ENCODE measurements at places on chromosomes 5 and 9.

- no peak for DNase-seq
Observed at GRCh38 chr5:180299526-180299925, 7.6 kb upstream of the MAPK9 start.

DNA sequence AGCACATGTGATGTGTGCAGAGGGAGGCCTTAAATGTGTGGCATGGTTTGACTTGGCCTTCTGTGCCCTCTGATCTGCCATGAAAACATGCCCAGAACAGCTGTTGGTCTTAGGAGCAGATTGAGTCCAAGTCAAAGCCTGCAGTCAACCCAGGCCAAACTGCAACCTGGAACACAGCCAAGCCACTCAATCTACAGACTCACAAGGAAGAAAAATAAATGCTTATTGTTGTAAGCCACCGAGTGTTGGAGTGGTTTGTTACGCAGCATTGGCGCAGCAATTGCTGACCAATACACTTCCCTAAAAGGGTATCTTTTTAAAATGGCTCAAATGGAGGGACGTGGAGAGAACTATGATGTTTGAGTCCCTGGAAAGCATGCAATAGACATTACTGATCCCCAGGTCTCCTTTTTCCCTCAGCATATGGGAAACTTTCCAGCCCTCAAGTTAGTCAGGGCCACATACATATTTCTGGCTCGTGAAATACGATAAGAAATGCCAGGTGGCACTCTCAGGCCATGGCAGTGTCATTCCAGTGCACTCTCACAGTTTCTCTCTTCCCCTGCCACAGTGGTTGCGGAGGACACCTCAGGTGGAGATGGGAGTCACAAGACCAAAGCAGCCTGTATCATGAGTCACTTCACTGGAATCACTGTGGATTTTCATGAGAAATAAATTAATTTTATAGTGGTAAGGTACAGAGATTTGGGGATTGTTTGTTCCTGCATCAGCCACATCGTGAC lies 168.0 kb upstream of the ZNF618 start:
- DNase-seq, result no peak

- DNase-seq, result peak; percentile 35
Observed at GRCh38 chr5:126044111-126044668, 379.0 kb upstream of the GRAMD2B start.

DNA sequence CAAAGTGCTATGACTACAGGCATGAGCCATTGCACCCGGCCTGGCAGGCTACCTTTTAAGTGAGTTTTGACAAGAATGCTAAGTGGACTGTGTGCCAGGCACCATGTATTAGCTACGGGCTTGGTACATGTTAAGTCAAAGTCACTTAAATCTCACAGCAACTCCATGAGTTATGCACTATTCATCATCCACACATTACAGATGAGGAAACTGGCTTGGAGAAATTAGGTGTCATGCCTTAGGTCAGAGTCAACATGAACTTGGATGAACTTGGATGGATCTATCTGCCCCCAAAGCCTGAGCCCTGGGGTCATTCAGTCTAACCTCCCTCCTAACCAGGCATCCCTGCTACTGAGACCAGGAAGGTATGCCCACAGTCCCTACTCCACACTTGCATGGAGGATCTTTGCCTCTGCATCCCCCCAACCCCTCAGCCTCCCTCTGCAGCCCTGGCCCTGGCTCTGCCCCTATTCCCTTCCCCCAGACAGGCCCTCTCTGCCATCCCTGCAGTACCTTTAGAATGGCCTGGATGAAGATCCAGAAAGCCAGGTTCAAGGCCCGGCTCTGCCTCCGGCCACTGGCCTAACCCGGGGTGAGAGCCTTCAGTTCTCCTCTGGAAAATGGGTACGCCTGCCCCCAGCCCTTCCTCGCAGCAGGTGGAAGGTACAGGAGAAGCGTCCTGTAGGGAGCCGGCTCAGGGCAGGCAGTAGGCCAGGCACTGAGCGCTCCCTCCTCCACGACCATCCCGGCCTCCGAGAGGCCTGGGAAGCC lies 685 bp upstream of the ADGRD2 start:
- DNase-seq, result no peak

DNA sequence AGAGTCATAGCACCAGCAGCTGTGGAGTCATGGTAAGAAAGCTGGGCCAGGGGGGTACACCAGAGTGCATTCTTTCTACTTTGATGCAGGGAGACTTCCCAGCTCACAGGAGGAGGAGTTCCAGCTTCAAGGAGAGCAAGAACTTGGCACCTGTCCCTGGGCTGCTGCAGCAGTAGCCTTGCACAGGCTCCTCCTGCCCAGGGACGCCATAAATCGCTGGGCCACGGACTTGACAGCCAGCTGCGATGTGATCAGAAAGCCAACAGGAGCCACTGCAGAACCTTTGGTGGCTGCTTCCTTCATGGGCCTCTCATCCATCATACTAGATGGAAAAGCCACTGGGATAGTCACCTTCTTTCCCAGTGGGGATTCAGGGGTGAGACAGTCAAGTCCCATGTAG lies 234.7 kb downstream of the NMUR2 start:
- DNase-seq, result no peak

- DNase-seq, result peak; percentile 98
Observed at GRCh38 chr9:34139477-34140146, 13.1 kb upstream of the DCAF12 start.

Data from cardiac fibroblast (primary cell).